ENCODE measurements at places on chromosomes 3 and 15. TPM values are rescaled to one million over a fixed set of nuclear protein-coding genes. Genes with fewer than 3 reads are reported as not detected.
A peak's percentile ranks its signal among the peaks of the same experiment; 100 is the strongest.

GRCh38 chr15:59492389-59493377, 54.7 kb downstream of the FAM81A start:
- DNase-seq, result peak; percentile 91

GRCh38 chr3:195365371-195365770, 77.4 kb downstream of the ACAP2 start:
- no peak for DNase-seq

DNA sequence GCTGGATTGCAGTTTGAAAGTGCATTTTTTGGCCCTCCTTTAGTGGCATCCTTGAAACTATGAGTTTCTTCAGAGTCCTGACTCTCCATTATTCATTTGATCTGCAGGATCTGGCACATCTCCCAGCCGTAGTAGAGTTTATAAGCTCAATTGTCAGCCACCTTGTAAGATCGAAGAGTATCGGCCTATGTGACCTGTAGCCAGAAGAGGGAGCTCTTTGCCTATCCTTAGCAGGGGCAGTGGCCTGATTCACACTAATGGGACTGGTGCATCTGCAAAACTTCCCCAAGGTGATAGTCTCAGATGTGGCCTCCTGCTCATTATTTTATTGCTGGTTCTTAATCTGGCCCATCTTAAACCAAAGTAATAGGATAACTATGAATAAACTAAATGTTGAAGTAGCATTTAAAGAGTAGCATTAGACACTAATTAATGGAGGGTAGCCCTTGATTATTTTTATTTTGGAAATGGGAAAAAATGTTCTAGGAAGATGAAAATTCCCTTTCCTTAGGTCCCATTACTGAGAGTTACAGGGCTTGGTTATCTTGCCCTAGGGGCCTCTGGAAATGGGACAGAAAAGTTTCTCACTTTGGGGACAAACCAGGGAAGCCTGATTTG, 21.2 kb downstream of the GCSAM start:
- DNase-seq, result peak; percentile 91

PLA2G4E gene
- not detected for total RNA-seq

HCN4 gene
- total RNA-seq, result not detected

DNA sequence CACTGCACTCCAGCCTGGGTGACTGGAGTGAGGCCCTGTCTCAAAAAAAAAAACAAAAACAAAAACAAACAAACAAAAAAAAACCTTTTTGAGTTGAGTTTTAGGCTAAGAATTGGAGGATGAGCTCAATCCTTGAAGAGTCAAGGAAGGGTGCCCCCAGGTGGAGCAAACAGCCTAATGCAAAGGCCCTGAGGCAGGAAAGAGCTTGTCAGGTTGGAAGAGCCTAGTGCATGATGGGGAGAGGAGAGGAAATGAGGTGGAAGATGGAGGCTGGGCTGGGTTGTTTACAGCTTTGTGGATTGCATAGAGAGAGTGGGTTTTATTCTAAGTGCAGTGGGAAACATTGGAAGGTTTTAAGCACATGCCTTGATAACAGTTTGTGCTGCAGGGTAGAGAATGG, 2.1 kb upstream of the SNX22 start:
- peak; percentile 45 for DNase-seq

CTDSPL gene
- total RNA-seq, result 33.3 TPM

- no peak for DNase-seq
Observed at GRCh38 chr15:25731411-25731810, 131.7 kb downstream of the ATP10A start.

- DNase-seq, result no peak
Observed at GRCh38 chr3:111047042-111047441, 24.6 kb upstream of the NECTIN3 start.

GRCh38 chr3:197399486-197399885, 101.1 kb upstream of the DLG1 start:
- DNase-seq, result no peak

DNA sequence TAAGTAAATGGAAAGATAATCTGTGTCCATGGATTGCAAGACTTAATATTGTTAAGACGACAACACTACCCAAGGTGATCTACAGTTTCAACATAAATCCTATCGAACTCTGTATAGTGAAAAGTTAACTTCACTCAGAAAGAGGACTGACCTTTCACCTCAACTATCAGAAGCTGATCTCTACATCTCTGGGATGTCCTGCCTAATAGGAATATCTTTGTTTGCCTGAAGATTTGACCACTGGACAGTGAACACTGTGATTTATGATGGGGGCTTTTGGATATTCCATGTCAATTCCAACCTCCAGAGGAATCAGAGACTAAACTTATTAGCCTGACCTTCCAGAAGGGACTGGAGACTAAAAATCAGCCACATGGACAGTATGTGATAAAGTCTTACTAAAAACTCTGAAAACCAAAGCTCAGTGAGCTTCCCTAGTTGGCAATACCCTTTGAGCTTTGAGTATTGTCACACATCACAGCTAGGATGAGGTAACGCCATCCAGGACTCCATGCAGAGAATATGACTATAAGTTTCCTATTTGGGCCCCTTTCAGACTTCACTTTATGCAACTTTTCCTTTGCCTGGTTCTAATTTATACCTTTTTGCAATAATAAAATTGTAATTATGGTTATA, 164.9 kb upstream of the SETMAR start:
- DNase-seq, result no peak

DNA sequence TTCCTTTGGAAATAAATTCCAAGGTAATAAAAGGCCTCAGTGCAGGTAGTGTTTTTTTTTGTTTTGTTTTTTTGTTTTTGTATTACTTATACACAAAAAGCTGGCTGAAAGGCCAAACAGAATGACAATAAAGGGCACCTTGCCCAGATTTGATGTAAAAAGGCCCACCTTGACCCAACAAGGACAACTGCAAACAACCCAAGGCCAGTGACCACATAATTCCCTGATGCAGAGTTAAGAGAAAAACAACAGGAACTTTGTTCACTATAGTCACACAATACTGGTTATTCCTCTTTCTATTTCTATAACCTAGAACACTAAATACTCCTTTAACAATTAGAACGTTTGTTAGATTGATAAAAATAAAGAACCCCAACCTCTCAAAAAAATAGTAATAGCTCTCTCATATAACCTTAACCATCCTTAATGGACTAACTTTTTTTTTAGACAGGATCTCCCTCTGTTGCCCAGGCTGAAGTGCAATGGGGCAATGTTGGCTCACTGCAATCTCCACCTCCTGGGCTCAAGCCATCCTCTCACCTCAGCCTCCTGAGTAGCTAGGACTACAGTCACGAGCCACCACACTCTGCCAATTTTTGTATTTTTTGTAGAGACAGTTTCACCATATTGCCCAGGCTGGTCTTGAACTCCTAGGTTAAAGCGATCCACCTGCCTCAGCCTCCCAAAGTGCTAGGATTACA, 113.3 kb downstream of the MAGI1 start:
- DNase-seq, result no peak

DNA sequence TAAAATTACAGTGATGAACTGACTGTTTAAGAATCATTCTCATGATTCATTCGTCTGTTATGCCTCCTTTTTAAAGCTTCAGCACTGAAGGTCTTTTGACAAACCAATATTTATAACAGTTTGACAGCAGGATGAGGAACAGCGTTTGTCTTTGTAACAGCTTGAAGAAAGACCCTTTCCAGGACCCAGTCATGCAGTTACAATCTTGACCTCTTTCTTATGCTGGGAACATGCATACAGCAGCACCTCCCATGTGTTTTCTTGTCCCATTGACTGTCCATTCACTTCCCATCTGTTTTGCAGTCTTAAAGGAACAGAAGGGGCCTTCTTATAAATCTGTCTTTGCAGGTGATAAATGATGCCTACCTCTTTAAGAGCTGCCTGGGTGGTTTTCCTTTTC, 87.2 kb downstream of the OPA1 start:
- no peak for DNase-seq

RETNLB gene
- total RNA-seq, result 2.2 TPM

DNA sequence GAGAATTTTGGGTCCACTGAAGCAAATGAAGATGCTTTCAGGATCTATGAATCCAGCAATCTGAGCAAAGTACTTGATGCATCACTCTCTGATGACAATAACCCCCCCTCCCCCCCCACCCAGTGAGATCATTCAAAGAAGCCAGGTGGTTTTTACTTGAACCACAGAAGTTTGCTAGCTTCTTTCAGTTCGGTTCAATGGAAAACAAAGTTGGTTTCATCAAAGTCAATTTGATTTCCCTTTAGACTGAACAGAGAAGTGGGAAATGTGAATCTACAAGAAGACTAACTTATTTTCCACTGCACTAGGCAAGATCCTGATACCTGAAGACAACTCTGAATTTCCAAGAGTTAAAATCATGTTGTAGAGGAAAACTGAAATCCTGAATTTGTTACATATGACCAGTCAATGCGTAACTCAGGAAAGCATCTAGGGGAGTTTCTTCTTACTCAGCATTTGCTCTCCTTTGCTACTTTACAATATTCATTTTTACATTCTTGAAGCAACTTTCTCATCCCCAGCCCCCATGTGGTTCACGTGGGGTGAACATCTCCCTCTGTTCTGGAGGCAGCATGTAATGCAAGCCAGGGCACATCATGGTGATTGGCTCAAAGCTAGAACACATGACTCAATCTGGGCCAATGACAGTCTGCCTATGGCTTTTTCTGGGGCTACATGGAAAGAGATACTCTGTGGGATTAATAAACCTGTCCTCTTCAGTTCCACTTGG, 572.6 kb downstream of the FOXP1 start:
- DNase-seq, result peak; percentile 24

DNA sequence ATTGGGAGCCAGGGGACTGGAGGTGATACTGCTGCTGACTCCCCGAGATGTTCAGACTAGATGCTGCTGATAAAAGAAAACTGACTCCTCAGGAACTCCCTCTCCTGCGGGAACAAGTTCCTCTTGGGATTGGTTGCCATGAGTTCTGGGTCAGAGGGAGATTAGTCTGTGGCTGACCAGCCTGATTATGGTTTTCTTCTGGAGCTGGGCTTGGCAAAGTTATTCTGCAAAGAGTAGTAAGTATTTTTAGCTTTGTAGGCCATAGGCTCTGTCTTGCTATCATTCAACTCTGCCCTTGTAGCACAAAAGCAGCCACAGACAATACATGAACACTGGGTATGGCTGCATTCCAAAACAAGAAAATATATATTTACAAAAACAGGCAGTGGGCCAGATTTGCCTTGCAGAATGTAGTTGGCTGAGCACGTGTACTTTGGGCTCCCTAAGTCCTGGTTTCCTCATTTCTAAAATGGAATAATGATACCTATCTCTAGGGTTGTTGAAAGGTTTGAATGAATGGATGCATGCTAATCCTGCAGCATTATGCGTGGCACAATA, 796.8 kb downstream of the AGBL1 start:
- no peak for DNase-seq

DNA sequence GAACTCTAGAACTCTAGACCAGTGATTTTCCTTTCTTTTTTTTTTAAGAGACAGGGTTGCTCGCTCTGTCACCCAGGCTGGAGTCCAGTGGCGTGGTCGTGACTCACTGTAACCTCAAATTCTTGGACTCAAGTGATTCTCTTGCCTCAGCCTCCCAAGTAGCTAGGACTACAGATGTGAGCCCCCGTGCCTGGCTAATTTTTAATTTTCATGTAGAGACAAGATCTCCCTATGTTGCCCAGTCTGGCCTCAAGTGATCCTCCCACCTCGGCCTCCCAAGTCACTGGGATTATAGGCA, 359.6 kb downstream of the SHQ1 start:
- no peak for DNase-seq

DNA sequence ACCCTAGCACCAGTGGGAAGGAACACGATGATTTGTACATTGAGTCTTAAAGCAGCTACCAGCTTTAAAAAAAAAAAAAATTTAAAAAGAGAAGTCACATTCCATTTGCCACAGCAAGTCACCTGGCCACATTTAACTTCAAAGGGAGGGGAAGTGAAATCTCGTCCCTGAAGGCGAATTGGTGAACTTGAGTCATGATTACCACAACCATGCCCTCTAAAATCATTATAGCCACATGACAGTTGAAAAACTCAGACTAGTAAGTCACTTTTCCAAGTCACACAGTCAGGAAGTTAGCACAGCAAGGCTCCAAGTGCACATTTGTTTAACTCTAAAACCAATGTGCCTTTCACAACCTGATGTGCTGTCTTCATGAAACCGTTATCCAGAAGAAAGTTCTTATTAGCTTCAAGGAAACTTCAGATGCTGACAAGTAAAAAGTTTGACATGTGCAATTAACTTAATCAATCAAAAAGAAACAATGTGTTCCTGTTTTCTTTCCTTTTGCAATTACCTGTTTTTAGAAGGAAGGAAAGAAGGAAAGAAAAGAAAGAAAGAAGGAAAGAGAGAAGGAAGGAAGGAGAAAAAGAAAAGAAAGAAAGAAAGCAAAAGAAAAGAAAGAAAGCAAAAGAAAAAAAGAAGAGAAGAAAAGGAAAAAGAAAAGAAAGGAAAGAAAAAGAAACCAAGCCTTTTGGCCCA, 8.3 kb upstream of the THSD4 start:
- DNase-seq, result no peak

- no peak for DNase-seq
Observed at GRCh38 chr3:196617256-196617655, 22.2 kb upstream of the NRROS start.

DNA sequence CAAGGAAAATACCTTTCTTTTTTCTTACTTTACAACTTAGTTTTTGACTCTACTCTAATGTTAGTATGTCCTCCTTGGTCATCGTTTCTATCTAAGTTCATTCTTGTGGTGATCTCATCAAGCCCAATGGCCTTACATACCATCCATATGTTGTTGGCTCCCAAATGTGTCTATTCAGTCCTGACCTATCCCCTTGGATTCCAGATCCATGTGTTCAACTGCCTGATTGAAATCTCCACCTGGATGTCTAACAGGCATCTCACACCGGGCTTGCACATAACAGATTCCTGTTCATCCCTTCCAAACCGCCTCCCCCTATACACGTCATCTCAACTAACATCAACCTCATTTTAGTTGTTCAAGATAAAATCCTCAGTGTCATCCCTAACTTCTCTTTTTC, 382.6 kb downstream of the SOX2 start:
- DNase-seq, result no peak

- DNase-seq, result no peak
Observed at GRCh38 chr3:113051787-113052186, 61.0 kb downstream of the GTPBP8 start.

- peak; percentile 100 for DNase-seq
Observed at GRCh38 chr15:69328739-69329138, 30.0 kb downstream of the PAQR5 start.

COL8A1 gene
- total RNA-seq, result not detected

TPRG1 gene
- 0.21 TPM for total RNA-seq

- DNase-seq, result peak; percentile 63
Observed at GRCh38 chr3:23811185-23811527, 5.4 kb downstream of the UBE2E1 start.

CLDN16 gene
- total RNA-seq, result not detected

ACKR4 gene
- total RNA-seq, result 0.43 TPM

CDHR4 gene
- total RNA-seq, result 0.15 TPM

TMEM41A gene
- 18.0 TPM for total RNA-seq

ATP13A5 gene
- not detected for total RNA-seq

DNA sequence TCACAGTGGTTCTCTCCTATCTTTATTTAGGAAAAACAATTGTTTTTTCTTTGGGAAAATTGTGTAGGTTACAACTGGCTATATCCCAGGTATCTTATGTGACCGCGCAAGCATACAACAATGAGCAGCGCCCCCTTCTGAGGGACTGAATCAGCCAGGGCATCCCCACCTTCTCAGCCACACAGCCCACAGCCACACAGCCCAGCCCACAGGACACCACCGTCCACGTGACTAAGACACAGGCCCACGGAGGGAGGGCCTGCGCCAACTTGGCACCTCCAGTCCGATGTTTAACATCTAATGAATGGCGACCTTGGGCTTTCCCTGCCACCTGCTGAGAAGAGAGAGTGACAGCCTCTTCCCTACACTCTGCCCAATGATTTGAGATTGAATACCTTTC, 68.1 kb downstream of the ATP10A start:
- no peak for DNase-seq

GOLGA6L7 gene
- total RNA-seq, result not detected

GRCh38 chr3:94162700-94163099, 99.8 kb downstream of the NSUN3 start:
- peak; percentile 55 for DNase-seq

All from HT-29 (cell line).